Gastroesophageal sphincter (tissue), 4 donors: ENCODE measurements at places on chromosomes 16 and 17. TPM values are rescaled to one million over a fixed set of nuclear protein-coding genes. Genes with fewer than 3 reads are reported as not detected.

The GH2 gene
- total RNA-seq: not detected

The CHST5 gene
- total RNA-seq: not detected

The SEPTIN12 gene
- total RNA-seq: not detected

GRCh38 chr17:8413328-8413727 lies 15.7 kb upstream of the RNF222 start:
- ATAC-seq: no peak

DNA sequence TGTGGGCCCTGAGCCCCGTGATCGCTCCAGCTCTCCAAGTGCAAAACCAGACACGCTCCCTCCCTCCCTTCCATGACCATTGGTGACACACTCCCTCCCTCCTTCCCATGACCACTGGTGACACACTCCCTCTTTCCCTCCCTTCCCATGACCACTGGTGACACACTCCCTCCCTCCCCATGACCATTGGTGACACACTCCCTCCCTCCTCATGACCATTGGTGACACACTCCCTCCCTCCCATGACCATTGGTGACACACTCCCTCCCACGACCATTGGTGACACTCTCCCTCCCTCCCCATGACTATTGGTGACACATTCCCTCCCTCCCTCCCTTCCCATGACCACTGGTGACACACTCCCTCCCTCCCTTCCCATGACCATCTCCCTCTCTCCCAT lies 56.3 kb downstream of the LMF1 start:
- peak; percentile 27 for ATAC-seq

- ATAC-seq: no peak
Observed at GRCh38 chr16:86756882-86757703, 178.7 kb downstream of the FOXL1 start.

DNA sequence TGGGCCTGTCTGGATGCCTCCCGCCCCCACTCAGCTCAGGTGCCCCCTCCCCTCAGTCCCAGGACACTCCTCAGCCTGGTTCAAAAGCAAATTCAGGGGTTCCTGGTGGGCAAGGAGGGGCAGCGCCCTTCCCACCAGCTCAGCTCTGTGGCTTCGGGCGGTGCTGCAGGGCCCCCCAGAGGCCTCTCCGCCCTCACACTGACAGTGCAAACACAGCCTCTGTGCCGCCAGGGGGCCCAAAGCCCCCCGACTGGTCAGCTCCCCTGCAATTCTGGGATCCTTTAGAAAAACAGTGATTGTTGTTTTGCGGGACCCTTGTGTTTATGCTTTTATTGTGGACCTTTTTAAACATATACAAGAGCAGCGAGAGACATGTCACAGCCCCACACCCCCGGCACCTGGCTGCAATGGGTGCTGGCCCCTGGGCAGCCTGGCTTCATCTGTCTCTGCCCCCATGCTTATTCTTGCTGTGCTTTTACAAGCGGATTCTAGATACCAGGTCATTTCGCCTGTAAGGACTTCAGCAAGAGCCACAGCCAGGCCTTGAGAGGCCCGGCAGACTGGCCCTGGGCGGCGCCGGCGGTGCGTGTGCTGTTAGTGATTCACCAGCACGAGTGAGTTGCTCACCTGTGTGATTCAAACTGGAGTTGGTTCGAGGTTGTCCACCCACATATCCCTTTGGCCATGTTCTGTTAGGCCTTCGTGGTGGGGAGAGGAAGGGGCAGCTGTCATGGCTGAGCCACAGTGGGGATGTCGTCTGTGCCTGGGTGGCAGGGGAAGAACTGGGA lies 21.2 kb downstream of the ZNF469 start:
- ATAC-seq: no peak

GRCh38 chr17:2363851-2364762 lies 26.8 kb downstream of the SGSM2 start:
- peak; percentile 17 for ATAC-seq

- ATAC-seq: no peak
Observed at GRCh38 chr17:8382052-8382879, 727 bp downstream of the RPL26 start.

GRCh38 chr17:4715063-4715744 lies 4.8 kb downstream of the ARRB2 start:
- ATAC-seq: no peak
